Stimulated activated CD4-positive, alpha-beta T cell treated with anti-CD3 and anti-CD28 coated beads, Interleukin-1b, Interleukin-23, amount 100 ng/mL, for 24 hours (primary cell): ENCODE measurements at places on chromosomes 16 and 17.

DNA sequence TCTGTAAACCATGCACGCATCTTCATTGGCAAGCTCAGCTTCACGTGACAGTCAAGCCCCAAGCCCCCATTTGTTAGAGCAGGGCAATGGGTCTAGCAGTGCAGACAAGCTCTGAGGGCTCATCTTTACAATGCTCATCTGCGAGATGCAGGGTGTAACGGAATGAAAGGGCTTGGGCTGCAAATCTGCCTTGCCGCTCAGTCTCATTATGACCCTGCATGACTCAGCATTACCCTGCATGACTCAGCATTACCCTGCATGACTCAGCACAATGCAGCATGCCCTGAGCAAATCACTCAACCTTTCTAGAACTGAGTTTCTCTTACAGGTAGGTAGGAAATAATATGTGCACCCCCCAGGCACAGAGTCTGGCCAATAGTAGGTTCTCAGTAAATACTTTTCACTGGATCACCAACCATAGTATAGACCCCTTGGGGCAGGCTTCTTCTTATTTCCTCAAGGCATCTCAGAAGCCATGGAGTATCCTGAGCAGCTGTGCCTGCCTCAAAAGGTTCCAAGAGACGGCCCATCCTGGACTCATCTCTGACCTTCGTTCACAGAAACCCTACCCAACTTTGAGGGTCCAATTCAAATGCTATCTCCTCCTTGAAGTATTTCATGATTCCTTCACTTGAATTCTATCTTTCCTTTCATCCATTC lies 391.3 kb upstream of the CDH5 start:
- no peak for DNase-seq

DNA sequence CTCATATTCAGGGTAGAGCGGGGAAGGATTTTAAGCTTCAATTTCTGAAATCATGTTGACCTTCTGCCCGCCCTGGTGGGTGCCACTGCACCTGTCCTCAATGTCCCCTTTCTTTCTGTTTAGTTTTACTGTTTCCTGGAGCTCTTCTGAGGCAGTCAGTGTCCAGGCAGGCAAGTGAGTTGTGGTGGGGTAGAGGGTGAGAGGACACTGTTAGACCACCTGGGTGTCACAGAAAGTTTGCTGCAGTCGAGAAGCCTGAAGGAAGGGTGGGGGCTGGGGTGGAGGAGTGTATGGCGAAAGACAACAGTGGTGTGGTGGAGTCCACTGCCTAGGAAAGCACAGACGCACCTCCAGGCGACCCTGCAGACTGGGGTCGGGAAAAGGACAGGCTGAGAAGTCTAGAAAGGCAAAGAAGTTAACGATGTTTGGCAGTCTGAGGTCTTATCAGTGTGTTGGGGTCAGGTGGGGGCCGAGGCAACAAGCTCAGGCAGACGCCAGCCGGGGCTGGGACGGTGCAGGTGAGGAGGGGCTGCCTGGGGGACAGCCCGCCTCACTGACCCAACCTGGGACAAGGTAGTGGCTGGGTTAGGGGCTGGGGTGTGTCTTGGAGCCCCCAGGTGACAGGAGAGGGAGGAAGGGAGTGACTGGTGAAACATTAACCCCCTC lies 23.3 kb upstream of the HOXB13 start:
- DNase-seq = no peak

DNA sequence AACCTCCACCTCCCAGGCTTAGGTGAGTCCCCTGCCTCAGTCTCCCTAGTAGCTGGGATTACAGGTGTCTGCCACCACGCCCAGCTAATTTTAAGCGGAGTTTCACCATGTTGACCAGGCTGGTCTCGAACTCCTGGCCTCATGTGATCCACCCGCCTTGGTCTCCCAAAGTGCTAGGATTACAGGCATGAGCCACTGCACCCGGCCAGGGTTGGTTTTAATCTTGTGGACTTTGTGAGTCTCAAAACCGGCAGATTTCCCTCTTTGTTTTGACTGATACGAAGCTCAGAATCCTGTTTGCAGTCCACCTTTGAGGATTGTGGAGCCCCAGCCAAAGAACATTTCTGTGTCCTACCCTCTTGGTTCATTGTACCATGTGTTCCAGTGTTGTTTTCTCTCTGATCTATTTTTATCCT lies 16.4 kb upstream of the CPSF4L start:
- DNase-seq = no peak

DNA sequence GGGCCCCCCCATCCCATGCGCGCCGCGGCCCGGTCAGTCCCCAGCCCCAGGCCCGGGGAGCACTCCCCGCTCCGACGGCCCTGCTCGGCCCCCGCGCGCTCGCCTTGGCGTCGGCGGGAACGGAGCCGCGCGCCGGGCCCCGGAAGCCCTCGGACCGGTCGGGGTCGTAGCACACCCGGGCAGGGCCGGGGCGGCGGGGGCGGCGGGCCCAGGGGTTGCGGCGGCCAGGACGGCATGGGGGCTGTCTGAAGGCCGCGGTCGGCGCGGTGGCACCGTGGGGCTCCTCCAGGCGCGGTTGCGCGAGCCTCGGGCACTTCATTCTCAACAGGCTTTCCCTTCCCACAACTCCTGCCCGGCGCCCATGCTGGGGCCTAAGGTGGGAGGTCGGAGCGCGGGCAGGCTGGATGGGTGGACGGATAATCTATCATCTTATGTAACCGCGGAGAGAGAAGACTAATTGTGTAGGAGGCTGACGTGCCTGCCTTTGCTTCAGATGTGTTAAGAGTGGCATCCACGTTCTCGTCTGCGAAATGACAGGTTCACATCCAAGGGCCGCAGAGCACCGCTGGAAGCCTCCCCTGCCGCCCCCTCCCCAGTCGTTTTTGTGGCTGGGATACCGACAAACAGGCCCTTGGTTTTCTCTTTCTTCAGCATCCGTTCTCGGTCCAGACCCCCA lies 708 bp downstream of the BAIAP2 start:
- DNase-seq = no peak

- DNase-seq = no peak
These were observed 48.9 kb downstream of the RABEP1 start for GRCh38 chr17:5330981-5331380.

- DNase-seq = no peak
These were observed 221.3 kb upstream of the KCNJ16 start for GRCh38 chr17:69853541-69854224.

- no peak for DNase-seq
These were observed 12.7 kb upstream of the DOC2B start for GRCh38 chr17:193841-194806.

- DNase-seq = no peak
These were observed 25.8 kb upstream of the HLF start for GRCh38 chr17:55238931-55239297.

DNA sequence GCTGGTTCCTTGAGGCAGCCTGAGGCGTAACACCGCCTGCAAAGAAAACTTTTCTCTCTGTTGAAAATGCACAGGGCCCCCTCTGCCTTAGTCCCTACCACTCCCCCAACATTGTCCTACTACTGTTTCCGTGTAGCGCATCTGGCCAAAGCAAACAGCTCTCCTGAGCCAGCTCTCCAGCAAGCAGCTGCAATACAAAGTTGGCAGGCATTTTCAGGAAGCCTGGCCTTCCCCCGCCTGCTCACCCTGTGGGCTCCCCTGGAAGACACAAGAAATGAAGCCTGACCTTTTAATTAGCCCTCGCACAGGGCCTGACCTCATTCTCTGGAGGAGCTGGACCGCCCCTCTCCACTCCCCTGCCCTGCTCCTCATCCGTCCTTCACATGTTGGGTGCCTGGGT lies 66.7 kb downstream of the SOX9 start:
- DNase-seq = no peak

- no peak for DNase-seq
These were observed 462.0 kb upstream of the MAF start for GRCh38 chr16:80062361-80063030.

DNA sequence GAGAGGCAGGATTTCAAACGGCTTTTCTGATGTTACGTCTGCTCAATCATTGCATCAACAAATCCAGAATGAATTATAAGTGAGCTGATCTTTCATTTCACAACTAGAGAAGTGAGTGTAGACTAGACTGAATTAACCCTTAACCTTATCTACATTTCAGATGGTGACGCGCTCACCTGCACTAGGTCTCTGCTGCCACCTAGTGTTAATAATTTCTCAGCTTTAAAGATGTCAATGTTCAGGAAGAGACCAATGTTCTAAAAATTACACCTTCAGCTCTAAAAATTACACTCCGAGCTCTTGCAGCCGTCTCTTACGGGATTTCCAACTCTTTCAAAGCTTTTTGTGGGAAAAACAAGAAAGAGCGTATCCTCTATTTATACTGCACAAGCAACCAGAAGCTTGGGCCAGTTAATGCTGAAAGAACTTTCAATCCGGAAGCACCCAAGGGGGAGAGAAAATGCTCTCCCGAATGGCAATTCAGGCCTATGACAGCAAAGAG lies 88.2 kb upstream of the FA2H start:
- no peak for DNase-seq

DNA sequence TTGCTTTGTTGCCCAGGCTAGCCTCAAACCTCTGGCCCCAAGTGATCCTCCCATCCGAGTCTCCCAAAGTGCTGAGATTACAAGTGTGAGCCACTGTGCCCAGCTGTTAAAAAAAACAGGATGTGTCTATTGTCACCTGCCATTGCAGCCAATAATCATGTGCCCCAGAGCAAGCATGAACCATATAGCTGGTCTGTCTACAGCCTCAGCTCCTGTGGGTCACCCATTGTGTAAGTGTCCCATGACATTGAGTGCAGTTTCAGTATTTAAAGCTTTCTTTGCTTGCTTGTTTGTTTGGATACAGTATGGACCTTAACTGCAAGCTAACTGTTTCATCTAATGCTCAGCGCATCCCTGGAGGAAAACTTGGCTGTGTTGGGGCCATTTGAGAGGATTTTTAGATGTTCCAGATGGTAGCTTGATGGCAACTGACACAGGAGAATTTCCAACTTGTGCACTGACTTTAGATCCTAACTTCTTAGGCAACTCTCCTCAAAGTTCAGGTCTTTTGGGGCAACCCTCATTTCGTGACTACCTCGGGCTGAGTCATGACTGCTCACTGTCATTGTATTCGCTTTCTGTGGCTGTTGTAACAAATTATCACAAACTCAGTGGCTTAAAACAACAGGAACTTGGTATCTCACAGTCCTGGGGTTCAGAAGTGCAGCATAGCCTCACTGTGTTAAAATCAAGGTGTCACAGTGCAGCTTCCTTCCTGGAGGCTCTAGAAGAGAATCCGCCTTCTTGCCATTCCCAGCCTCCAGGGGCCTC lies 30.3 kb upstream of the ADORA2B start:
- no peak for DNase-seq

- DNase-seq = no peak
These were observed 4.1 kb downstream of the MAP2K3 start for GRCh38 chr17:21288571-21289017.
